Activated CD4-positive, alpha-beta T cell treated with anti-CD3 and anti-CD28 coated beads, Interleukin-2, amount 50 U/mL, for 1 hour (primary cell): ENCODE measurements at places on chromosomes 5 and 9.

DNA sequence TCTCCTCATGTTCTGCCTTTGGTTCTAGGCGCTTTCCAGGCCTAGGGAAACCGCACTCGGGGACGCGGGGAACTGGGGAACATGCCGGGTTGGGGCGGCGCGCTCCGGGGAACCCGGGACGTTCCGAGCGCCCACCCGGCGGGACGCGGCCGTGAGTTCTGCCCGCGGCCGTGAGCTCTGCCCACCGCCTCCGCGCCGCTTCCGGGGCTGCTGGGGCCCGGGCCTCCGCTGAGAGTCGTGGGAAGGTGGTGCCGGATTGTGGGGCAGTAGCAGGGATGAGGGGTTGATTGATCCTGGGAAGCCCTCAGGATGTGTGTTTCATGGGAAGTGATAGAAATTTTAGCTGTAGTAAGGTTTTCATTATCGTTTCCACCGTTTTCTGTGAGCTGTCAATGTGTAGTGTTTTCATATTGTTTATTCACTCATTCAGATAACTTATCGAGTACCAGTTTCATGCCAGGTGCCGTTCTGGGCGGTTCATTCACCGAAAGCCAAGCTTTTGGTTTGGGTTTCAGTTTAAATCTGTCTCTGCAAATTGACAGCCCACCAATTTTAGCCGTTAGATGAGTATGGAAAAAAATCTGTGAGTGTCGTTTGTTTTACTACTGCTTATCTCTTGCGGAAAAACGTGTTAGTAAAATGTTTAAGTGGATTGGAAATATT lies 657 bp downstream of the MTRR start:
- peak; percentile 10 for DNase-seq

GRCh38 chr5:76801803-76802195 lies 17.0 kb upstream of the F2RL1 start:
- DNase-seq = no peak

DNA sequence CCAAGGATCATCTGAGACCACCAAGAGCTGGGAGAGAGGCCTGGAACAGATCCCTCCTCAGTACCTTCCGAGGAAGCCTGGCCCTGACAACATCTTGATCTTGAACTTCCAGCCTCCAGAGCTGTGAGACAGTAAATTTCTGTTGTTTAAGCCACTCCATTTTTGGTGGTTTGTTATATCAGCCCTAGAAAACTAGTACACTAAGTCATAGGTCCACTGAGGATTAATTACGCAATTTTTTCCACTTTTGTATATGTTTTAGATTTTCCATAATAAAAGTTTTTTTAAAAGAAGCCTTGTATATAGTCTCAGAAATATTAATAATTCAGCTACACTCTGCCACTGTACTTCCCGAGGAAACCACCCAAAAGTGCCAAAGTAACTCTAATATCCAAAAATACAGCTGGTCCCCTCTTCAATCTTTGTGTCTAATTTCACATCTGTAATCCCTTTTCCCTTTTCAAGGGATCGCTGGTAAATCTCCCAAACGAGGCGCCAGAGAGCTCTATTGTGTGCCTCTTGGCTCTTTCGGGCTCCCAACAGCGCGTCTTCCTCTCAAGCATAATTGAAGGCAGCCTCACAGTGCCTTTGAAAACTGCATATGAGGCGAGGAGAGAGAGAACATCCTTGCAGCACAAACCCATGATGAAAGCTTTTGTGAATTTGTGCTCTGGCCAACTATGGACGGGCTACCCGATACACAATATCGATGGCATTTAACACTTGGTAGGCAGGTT lies 32.7 kb downstream of the PRUNE2 start:
- DNase-seq = no peak

GRCh38 chr9:27529316-27530278 lies at the start of gene MOB3B:
Gene MOB3B, minus strand, starts transcription at chr9:27529814. Its CDS starts 74,264 bp downstream, at chr9:27455550.
- DNase-seq = peak; percentile 71

DNA sequence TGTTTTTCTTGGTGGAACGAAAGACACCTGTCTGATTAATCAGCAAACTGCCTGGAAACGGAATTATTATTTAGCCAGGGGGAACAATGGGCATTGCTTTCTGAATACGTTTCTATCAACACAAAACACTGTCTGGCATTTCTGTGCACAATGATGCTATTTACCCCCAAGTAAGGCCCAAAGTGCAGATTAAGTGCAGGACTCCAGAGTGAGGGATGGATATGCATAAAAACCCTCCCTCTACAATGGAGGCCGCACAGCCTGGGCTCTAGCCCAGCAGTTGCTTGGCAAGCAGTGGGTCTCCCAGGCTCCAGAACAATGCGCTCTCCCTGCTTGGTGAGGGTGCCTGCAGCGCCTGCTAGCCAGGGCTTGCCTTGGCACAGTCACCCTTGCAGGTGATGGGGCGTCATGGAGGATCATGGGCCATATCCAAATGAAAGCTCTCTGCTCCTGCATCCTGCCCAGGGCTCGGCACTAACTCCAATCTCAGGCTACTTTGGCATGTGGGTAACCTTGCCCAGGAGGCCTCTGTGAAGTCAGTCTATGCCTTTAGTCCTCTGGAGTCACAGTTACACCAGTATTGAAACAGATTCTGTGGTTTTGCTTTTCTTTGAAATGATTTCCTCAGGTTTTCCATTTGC lies 11.5 kb upstream of the SPATA24 start:
- DNase-seq = no peak

GRCh38 chr5:138878437-138879235 lies 3.5 kb upstream of the LRRTM2 start:
- no peak for DNase-seq

- no peak for DNase-seq
Measured at GRCh38 chr9:91771027-91771426, 179.0 kb downstream of the ROR2 start.

GRCh38 chr9:81634915-81635516 lies 54.3 kb downstream of the TLE1 start:
- DNase-seq = no peak
